Type B pancreatic cell (in vitro differentiated cells): ENCODE measurements at places on chromosomes 13 and 19. TPM values are rescaled to one million over a fixed set of nuclear protein-coding genes. Genes with fewer than 3 reads are reported as not detected.

GRCh38 chr19:39631178-39631577 lies 24.5 kb upstream of the LGALS16 start:
- no peak for DNase-seq

DNA sequence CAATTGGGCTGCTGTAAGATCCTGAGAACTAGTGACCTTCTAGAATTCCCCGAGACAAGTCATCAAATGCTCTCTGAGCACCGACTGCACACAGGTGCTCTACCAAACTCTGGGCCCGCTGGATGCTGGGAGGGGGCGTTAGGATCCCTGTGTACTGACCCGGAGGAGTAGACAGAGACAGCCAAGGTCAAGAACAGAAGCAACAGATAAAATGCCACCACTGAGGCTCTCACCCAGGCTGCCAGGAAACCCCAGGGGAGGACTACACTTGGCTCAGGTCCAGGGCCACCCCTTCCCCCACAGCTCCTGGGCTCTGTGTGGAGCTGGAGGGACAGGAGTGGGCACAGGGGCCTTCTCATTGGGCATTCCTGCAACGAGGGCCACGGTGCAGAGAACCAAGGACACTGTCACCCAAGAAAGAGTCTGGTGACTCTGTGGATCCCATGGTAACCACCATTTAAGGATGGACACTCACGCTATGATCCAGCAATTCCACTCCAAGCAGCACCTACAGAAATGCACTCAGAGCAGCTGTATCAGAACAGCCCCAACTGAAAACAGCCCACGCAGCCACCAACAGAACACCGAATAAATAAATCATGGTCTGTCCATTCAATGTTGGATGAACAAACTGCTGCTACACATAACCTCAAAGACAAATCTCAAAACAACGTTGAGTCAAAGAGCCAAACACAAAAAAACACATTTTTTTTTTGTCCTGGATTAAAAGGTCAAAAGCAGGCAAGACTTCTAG lies 16.8 kb upstream of the SLC35E1 start:
- DNase-seq: no peak

- no peak for DNase-seq
Observed at GRCh38 chr13:73421310-73421912, 362.6 kb downstream of the KLF5 start.

- no peak for DNase-seq
Observed at GRCh38 chr19:46896076-46896794, 35.4 kb downstream of the ARHGAP35 start.

DNA sequence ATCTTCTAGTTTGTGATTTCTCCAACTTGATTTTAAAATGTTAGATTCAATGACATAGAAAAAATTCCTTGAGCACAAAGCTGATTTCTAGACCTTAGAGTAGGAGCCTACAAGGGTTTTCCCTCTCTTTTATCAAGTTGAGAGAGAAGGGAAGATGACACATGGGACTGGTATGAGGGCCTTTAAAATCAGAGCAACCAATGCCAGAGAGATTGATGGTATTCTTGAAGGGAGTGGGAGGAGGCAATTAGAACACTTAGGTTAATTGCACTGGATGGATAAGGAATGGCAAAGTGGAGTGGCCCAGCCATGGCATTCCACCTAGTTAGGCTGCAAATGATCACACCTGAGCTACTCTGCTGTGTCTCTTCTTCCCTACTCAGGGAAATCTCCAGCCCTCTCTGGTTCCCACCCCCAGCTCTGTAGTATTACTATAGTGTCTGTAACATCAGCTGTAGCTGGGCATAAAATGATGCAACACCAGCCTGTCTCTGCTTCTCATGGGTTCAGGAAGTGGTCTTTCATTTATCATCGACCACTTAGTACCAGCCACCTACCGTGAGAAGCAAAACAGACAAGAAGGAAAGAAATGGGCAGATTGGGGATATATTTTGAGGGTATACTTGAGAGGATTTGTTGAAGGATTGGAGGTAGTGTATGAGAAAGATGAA lies 333.6 kb downstream of the DLEU7 start:
- DNase-seq: no peak

DNA sequence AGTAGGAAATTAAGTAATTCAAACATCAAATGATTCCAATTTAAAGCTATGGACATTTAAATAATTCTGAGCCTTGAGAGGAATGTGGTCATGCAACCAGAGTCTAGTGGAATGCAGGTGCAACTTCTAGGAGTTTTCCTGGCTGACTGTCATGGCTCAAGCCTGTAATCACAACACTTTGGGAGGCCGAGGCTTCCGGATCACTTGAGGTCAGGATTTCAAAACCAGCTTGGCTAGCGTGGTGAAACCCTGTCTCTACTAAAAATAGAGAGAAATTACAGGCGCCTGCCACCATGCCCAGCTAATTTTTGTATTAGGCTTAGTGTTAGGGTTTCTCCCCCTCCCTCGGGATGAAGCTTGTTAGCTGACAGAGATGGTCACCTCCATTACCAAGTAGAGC lies 6.4 kb downstream of the ZNF808 start:
- DNase-seq: no peak

DNA sequence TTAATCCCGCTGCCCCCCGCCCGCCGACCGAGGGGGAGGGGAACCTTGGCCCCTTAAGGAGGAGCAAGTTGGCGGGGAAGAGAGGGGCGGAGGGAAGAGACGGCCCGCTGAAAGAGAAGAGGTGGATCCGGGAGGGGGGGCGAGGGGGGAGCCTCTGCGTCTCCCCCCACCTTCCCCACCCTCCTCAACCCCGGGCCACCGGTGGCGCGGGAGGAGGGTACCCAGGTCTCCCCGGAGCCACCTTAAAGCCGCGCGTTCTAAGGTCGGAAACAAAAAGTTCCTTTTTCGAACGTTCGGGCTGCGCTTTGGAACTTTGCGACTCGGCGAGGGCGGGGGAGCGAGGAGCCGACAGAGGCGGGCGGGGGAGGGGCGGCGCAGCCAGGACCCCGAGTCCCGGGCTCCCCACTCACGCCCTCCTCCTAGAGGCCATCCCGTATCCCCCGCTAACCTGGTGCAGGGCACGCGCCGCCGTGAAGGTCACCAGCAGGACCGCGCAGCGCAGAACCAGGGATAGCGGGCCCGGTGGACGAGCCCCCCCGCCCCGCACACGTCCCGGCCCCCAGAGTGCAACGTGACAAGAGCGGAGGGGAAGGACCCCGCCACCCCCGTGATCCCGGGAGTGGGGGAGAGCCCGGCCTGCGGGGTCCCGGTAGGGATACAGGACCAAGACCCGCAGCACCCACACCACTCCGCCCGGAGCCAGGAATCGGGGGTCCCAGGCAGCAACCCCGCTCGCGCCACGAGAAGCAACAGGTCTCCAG lies 659 bp downstream of the ERF start:
- DNase-seq: peak; percentile 81

GRCh38 chr19:16677055-16677454 lies 16.1 kb downstream of the TMEM38A start:
- DNase-seq: no peak

GRCh38 chr19:35299523-35300338 lies 7.8 kb downstream of the MAG start:
- no peak for DNase-seq

- no peak for DNase-seq
Observed at GRCh38 chr19:14237014-14237941, 31.3 kb upstream of the ADGRL1 start.

DNA sequence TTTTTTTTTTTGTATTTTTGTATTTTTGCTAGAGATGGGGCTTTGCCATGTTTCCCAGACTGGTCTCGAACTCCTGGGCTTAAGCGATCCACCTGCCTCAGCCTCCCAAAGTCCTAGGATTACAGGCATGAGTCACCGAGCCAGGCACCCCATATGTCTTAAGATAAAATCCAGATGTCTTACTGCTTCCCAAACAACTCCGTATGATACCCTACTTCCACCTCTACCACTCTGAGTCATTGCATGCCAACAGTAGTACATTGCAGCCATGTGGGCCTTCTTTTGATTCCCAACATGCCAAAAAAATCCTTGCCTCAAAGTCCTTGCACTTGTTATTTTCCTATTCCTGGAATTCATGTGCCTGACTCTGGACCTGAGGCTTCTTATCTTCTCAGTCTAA lies 799.2 kb downstream of the GPC5 start:
- DNase-seq: no peak

DNA sequence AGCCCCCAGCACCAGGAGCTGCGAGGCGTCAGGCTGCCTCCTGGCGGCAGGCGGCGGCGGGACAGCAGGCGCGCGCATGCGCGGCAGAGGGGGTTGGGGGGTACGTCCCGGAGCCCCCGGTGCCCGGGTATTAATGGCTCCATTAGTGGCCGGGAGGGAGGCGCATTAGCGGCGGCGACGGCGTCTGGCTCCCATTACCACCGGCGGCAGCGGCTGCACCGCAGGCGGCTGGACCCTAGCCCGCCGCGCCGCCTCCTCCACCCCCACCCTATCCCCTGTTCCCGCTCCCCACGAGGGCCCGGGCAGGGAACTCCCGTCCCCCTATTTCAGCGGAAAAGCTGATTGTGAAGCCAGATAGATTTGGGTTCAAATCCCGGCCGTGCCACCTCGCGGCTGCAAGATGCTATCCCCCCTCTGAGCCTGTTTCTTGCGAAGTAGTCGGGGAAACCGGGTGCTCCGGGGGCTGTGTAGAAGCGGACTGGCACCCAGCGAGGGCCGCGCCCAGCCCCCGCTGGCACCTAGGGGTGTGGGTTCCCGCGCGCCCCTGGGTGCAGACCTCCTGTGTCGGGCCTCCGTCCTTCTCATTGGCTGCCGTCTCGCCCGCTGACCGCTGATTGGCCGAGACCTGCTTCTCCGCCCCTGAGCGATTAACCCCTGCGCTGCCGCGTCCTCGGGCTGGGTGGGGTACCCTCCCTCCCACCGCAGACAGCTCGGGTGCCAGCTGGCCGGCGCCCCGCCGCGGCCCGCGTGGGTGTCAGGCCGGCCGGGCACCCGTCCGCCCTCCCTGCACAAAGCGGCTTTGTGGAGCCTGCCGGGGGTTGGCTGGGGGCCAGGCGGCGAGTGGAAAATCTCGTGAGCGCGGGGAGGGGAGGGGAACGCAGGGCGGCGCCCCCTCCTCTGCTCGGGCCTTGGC lies 11.1 kb downstream of the CIC start:
- DNase-seq: peak; percentile 91

DNA sequence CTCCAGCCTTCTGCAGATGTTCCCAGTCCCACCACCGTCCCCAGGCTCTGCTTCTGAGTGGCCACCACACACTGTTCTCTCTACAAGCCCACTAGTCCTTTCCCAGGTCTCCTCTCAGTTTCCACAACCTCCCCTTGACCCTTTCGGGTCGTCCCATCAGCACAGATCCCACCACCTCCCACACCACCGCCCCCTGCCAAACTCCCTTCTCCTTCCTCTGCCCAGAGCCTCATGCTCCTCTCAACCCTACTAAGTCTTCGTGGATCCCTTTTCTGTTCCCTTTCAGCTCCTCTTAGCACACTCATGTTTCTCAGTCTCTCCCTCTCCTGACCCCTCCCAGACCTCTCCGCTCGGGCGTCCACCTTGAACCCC lies 1.9 kb downstream of the NAPA start:
- no peak for DNase-seq

DNA sequence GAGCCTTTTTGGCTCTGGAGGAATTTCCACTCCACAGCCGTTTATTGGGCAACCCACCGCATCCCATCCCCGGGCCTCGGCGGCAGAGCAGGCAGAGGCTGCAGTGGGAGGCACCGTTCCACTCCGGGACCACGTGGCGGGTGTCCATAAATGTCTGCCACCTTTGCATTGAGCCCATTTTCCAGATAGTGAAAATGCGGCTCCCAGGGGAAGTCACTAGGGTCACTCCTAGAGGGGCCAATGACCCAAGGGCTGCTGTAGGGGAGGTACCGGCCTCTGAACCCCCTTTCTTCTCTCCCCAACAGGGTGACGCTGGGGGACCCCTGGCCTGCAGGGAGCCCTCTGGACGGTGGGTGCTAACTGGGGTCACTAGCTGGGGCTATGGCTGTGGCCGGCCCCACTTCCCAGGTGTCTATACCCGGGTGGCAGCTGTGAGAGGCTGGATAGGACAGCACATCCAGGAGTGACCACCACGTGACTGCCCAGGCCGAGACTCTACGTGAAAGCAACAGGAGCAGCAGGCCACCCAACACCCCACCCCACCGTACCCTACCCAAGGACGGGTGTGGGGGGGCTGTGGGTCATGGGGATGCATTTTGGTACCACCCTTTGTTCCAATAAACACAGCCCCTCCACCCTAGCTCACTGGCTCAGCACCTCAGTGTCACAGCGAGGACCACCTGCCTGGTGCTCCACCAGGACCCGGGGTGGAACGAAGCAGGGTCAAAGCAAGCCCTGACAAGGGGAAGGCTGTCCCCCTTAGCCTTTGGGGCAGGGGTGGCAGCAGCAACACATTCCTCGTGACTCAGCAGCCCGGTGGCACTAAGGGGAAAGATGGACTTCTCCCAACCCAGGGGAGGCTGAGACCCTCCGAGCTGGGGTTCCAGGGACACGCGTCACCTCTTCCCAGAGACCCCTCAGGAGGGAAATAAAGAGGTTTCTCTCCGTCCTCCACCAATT lies 1.5 kb downstream of the TIMM13 start:
- no peak for DNase-seq

DNA sequence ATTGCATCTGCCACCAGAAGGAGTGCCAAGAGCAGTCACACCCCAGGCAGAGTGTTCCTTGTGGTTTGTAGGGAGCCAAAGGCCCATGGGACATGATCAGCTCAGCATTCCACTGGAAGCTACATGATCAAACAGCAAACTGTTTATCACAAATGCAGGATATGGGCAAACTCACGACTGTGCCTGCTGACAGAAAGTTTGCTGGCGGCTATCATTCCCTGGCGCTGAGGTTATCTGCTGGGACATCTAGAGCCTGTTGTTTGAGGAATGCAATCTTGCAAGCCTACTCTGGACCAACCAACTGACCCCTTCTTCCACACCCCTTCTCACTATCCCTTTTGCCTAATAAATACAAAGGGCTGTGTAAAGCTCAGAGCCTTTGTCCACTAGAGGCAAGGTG lies 7.7 kb upstream of the ZNF613 start:
- no peak for DNase-seq

- DNase-seq: no peak
Observed at GRCh38 chr13:41428155-41428554, 29.2 kb upstream of the RGCC start.

DNA sequence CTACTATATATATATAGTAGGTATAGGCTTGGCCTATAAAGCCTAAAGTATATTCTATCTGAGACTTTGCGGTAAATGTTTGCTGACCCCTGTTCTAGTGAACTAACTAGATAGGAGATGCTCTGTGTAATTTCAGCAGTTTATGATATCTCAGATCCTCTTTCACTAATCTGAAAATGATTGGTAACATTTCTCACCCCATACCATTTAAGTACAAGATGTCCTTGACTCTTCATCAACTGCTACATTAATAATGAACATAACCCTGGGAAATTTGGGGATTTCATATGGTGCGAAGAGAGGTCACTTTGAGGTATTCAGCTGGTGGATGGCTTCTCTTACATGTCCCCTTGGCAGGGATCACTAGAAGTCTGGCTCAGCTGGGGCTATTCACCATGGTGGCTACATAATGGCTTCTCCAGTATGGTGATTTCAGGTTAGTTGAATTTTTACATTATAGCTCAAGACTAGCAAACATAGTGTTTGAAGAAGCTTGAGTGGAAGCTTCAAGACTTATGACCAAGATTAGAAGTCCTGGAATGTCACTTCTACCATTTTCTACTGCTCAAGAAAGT lies 103.6 kb upstream of the MYCBP2 start:
- DNase-seq: no peak

R3HDM4 gene
- total RNA-seq: 48.8 and 56.7 TPM in 2 replicates

DAZAP1 gene
- total RNA-seq: 124 and 141 TPM in 2 replicates

LGALS13 gene
- not detected in 2 replicates for total RNA-seq

ZNF554 gene
- total RNA-seq: 8.1 and 9.4 TPM in 2 replicates

ZBTB45 gene
- total RNA-seq: 18.6 and 20.2 TPM in 2 replicates
